Astrocyte of the spinal cord (primary cell): ENCODE measurements at places on chromosomes 7 and 10.

DNA sequence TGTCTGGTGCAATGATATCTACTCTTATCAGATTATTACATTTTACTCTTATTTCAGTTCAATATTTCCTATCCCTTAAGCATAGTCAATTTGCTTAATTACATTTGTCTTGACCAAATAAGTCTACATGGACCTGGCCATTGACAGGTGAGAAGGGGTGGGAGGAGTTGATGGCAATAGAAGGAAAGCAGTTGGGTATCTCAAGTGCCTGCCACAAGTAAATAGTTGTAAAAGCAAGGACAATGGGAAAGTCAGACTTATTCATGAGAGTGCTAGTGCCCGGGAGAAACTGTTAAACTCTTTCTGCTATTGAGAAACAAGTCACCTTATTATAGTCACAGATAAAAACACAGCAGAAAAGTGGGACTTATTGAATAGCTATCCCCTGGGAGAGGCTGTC is 32.4 kb upstream of the HGF start:
- DNase-seq = no peak

- DNase-seq = no peak
These were observed 51.6 kb upstream of the IL6 start for GRCh38 chr7:22675421-22675820.

DNA sequence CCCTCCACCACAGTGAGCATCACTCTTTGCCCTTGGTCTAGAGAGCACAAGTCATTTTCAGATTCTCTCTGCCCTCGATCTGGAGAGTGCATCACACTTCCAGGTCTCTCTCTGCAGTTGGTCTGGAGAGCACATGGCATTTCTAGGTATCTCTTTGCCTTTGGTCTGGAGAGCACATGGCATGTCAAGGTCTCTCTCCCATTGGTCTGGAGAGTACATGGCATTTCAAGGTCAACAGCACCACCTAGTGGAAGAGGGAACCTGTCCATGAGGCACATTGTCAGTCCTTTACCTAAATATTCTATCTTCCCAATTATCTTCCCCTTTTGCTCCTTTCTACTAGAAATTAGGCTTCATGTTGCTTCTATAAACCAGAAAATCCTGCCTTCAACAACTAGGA is 1139.4 kb downstream of the XPNPEP1 start:
- peak; percentile 50 for DNase-seq

DNA sequence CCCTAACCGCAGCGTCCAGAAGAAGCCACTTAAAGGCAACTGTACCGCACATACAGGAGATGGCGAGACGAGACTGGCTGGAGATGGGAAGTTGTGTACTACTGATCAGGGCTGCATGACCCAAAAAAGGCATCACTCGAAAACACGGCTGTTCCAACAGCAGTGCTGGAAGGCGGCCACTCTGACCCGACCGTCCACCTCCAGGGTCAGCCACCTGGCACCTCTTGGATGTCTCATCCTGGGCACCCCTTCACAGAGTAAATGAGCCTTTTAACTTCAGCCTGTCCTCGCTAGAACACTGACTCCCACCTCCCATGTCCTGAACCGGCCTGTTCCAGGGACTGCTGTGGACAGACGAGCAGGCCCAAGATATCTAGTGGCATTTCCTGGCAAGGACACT is 180.7 kb downstream of the DIP2C start:
- DNase-seq = no peak

GRCh38 chr10:102646610-102647442 is 2.5 kb downstream of the TRIM8 start:
- DNase-seq = peak; percentile 37

DNA sequence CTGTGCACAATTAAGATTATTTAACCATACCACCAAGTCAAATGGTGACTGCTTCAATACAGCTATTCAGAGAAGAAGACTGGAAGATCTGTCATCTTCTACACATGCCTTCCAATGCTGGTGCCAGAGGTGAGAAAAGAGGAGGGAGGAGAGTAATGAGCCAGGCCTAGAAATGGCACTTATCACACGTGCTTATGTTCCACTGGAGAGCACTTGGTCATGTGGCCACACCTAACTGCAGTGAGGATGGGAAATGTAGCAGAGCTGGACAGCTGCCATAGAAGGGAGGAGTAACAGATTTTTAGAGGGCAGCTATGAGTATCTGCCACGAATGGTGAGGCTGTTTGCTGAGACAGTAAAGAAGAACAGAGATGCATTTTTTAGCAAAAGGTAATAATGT is 77.1 kb downstream of the MPLKIP start:
- DNase-seq = peak; percentile 13

DNA sequence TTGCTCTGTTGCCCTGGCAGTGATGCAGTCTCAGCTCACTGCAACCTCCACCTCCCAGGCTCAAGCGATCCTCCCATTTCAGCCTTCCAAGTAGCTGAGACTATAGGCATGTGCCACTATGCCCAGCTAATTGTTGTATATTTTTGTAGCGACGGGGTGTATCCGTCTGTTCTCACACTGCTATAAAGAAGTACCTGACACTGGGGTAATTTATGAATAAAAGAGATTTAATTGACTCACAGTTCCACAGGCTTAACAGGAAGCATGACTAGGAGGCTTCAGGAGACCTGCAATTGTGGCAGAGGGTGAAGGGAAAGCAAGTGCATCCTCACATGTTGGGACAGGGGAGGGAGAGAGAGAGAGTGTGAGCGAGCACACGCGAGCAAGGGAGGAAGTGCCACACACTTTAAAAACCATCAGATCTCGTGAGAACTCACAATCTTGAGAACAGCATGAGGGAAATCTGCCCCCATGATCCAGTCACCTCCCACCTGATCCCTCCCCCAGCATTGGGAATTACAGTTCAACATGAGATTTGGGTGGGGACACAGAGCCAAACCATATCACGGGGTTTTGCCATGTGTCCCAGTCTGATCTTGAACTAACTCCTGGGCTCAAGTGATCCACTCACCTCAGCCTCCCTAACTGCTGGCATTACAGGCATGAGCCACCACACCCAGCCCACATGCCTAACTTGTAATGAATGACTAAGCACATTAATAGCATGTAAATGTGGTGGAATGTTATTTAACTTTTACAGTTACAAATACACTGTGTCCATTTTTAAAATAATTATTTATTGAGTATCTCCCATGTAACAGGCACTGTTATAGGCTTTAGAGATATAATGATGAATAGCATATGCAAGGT is 65.5 kb downstream of the RALA start:
- no peak for DNase-seq

- no peak for DNase-seq
These were observed 23.2 kb upstream of the RADIL start for GRCh38 chr7:4906682-4907081.

- DNase-seq = no peak
These were observed 9.3 kb downstream of the CRYGN start for GRCh38 chr7:151430391-151431205.

GRCh38 chr10:62632071-62632809 is 172.3 kb upstream of the ADO start:
- no peak for DNase-seq

- no peak for DNase-seq
These were observed 69.1 kb downstream of the INPP5A start for GRCh38 chr10:132606536-132607316.

DNA sequence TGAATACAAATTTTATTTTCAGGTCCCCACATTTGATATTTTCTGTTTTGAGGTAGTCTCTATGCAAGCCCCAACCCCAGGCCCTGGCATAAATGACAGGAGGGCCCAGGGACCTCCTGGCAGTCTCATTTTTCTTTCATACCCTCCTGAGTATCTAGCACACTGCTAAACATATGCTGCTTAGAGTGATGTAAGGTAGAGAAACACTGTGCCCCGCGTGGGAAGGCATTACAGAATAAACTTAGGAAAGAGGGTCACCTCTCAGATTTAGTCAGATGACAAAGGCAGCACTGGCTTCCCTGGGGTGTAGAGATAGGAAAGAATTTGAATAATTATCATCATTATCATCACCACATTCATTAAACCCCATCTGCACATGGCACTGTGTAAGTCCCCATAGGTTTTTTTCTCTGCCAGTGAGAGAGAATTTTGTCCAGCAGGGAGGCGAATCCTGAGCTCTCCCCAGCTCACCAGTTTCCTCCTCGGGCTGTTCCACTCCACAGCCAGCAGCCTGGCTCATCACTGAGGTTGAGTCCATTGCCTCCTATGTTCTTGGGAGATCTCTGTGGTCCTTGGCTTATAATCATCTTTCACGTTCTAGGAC is 507.3 kb upstream of the GALNT17 start:
- DNase-seq = no peak

- DNase-seq = peak; percentile 38
These were observed 85.5 kb downstream of the NKX6-2 start for GRCh38 chr10:132700156-132701098.

GRCh38 chr7:143437578-143437977 is 5.7 kb upstream of the TAS2R60 start:
- DNase-seq = no peak

GRCh38 chr10:44589944-44590449 is 205.1 kb upstream of the CXCL12 start:
- no peak for DNase-seq

GRCh38 chr10:62025134-62025794 is 123.8 kb downstream of the ARID5B start:
- DNase-seq = no peak

- DNase-seq = peak; percentile 74
These were observed 7.1 kb downstream of the SHH start for GRCh38 chr7:155804897-155805825.

DNA sequence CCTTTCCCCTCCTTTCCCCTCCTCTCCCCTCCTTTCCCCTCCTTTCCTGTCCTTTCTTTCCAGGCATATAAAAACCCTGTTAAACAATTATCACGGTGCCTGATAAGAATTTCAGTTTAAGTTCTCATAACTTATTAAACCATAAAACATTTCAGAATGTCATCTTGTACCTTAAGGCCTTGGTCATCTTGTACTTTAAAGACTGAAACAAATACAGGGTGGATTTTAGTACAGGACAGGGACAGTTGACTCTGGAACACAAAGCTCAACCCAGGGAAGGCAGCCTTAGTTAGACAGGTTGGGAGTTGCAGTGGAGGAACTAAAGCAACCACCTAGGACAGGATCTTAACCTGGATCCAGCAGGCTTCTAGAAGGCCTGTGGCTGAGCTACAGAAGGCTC is 1.2 kb downstream of the AGR3 start:
- no peak for DNase-seq

DNA sequence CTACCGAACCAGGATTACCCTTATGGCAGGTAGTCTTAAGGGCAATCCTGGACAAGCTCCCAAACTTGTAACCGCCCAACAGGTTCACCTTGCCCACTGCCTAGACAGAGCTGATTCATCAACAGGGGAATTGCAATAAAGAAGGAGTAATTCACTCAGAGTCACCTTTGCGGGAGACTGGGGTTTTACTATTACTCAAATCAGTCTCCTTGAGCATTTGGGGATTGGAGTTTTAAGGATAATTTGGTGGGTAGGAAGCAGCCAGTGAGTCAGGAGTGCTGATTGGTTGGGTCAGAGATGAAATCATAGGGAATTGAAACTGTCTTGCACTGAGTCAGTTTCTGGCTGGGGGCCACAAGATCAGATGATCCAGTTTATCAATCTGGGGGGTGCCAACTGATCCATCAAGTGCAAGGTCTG is 25.3 kb downstream of the HK1 start:
- no peak for DNase-seq

DNA sequence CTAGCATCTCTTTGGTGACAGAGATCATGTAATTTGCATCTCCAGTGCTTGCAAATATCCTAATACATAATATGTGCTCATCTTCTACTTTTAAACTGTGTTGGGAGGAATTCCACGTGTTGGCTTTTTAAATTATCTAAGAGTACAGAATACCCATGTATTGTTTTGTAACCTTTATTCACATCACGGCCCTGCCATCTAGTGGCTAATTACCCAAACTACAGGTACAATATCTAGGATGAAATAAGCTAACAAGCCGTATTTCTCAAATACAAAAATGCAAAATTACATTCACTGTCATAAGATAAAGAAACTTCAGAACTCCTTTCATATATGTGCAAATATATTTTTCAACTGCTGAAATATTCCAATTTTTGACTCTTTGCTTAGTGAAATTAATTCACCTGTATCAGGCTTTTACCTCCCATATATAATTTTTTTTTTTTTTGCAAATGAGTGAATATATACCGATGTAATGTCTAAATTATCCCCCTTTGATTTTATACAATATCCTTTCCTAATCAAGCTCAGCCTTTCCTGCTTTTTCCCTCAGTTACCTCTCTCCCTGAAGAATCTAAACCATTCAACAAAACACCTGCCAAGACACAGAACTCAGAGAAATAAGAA is 30.3 kb upstream of the LSM8 start:
- peak; percentile 38 for DNase-seq

DNA sequence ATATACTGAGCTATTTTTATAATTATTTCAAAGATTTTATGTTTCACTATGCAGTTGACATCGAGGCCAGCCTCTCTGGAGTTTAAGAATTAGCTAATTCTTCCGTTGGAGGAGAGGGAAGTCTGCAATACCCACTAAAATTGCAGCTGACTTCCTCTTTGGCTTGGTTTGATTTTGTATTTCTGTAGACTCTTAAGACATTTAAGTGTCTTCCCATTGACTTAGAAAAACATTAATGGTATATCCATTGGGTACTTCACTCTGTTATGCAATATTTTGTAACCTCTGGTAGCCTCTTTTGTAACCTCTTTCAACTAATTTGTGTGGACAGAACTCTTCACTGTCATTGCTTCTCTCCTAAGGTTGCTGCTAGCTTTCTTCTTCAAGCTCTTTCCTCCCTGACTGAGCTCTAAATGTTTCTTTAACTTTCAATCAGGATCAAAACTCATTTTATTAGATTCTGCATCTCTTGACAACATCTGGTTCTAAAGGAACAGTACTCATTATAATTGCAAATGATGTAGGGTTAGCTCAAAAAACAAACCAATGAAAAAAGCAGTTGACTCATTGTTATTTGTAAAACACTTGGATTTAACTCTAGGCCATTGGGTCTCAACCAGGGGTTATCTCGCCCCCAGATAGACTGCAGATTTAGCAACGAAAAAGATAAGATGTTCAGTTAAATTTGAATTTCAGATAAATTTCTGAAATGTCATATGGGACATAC is 1.7 kb upstream of the ANKRD22 start:
- no peak for DNase-seq

GRCh38 chr7:48251766-48252165 is 80.5 kb downstream of the ABCA13 start:
- DNase-seq = peak; percentile 50

DNA sequence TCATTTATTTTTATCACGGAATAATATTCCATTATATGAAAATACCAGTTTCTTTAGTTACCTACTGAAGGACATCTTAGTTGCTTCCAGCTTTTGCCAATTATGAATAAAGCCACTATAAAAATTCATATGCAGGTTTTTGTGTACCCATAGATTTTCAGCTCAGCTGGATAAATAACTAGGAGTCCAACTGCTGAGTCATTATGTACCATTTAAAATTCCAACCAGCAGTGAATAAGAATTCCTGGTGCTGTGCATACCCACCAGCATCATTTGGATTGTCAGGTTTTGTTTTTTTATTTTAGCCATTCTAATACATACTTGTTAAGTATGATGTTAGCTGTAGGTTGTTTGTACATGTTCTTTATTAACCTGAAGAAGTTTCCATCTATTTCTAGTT is 14.5 kb downstream of the FAM24B start:
- DNase-seq = peak; percentile 64

- no peak for DNase-seq
These were observed 184.6 kb downstream of the HIBADH start for GRCh38 chr7:27478084-27478483.
